Heart right ventricle (tissue), 16 donors: ENCODE measurements at places on chromosomes 2 and 18. TPM values are rescaled to one million over a fixed set of nuclear protein-coding genes. Genes with fewer than 3 reads are reported as not detected.
A peak's percentile ranks its signal among the peaks of the same experiment; 100 is the strongest.

Gene CNRIP1
- polyA plus RNA-seq = 10.5 TPM

Gene GAREM1
- 2.4 TPM for polyA plus RNA-seq

Gene MXD1
- 2.3 TPM for polyA plus RNA-seq

- peak; percentile 21 for DNase-seq
Measured at GRCh38 chr2:101559551-101559950, 84.6 kb upstream of the RFX8 start.

GRCh38 chr2:199462347-199462955, 4.7 kb upstream of the SATB2 start:
- DNase-seq = no peak

- no peak for DNase-seq
Measured at GRCh38 chr2:238967031-238967977, 119.4 kb downstream of the TWIST2 start.
